ENCODE measurements at places on chromosomes 1 and 21.
A peak's percentile ranks its signal among the peaks of the same experiment; 100 is the strongest.

DNA sequence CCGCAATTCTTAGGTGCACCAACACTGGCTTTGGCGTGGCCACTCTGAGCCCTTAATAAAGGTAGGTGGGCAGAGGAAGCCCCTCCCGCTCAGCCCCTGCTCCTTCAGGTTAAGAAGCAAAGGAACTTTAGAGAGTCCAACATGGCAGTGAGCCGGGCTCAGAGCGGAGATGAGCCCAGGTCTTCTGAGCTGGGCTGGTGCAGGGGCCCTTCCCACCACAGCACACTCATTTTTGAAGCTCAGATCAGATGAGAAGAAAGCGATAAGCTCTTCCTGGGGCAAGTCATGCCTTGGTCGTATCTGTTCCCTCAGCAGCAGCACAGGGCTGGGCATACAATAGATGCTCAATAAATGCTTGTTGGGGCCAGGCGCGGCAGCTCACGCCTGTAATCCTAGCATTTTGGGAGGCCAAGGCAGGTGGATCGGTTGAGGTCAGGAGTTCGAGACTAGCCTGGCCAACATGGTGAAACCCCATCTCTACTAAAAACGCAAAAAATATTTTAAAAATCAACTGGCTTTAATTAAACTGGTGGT lies 51.1 kb upstream of the TARDBP start:
- DNase-seq, result no peak

GRCh38 chr1:101959456-101959855 lies 37.3 kb downstream of the OLFM3 start:
- DNase-seq, result no peak

DNA sequence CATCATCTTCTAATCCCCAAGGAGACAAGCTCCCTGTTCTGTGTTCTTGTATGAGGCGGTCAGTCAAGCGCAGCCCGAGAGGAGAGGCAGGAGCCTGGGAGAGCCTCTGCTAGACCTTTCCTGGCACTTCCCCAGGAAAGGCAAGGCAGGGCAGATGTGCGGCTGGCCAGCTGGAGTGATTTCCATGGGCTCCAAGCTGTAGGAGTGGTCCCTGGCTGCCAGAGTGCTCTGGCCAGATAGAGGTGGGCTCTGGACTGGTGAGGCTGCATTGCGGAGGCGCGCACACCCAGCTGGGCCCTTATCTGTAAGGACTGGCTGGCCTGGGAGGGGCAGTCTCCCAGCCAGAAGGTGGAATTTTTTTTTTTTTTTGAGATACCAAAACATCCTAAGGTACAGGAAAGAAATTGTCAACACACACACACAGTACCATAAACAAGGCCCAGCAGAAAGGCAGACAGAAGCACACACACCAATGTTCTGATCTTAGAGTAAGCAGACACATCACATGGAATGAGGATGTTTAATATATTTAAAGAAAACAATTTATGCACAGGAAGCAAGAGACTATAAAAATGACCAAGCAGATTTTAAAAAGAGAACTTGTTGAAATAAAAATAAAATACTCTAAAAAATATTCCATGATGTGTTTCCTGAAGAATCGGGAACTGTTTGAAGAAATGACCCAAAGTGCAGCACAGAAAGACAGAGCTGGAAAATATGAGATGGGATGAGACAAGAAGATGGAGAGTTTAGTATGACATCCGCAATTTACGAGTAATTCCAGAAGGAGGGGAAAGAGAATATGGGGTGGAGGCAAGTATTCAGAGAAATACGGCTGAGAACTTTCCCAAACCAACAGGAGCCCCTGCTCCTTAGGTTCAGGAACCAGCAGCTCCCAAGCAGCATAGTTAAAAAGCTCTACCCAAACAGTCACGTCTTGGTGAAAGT lies 13.4 kb downstream of the IBA57 start:
- DNase-seq, result no peak

DNA sequence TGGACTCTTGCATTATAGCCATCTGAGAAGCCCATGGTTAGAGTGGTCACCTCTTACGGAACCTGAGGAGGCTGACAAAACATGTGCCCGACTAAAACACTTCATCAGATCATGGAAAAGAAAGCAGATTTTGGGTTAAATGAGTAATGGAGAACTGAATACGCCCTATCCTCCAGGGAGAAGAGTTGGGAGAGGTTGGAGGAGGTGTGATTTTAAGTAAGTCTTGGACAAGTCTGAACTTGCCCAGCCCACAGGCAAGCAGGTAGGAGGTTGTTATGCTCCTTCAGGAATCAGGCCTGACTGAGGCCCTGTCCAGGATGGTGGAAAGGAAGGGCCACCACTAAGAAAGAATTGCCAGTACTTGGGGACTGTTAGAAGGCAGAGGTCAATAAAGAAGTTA lies 255.8 kb downstream of the TGFB2 start:
- no peak for DNase-seq

- no peak for DNase-seq
Observed at GRCh38 chr1:8025671-8026144, 401 bp downstream of the ERRFI1 start.

- DNase-seq, result no peak
Observed at GRCh38 chr1:111517469-111518225, 14.2 kb upstream of the ADORA3 start.

DNA sequence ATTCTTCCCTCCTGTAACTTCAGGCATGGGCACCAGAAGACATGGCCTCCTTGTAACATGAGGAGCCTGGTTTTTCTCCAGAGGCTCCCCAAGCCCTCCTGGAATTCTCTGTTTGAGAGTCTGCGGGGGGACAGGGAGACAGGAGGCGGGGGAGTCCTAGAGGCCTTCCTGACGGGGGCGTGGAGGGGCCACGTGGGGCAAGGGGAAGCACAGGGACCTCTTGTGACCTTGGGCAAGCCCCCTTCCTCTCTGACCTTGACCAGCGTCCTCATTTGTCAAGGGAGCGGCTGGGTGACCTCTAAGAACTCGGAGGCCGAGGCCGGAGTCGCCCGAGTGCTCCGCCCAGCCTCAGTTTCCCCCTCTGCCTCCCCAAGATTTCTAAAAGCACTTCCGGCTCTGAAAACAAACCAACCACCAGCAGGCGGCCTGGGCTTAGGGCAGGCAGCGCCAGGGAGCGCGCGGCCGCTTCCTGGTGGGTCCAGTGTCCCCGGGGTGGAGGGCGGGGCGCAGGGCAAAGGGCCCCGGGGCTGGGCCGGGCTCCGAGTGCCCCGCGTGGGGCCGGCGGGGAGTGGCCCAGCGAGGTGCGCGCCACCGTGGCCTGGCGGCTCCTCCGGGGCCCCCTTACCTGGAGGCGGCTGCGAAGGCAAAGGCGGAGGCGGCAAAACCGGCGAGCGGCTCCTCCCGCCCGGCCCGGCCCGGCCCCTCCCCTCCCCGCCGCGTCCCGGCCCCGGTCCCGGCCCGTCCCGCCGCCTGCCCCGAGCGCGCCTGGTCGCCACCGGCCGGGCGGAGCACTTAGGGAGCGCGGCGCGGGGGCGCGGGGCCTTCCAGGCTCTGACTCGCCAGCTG lies at the start of gene TMCO4:
Gene TMCO4 (minus strand): TSS at position 687 of the 846 bp plus-strand sequence. CDS start 19,158 bp downstream, outside the sequence.
- peak; percentile 32 for DNase-seq

DNA sequence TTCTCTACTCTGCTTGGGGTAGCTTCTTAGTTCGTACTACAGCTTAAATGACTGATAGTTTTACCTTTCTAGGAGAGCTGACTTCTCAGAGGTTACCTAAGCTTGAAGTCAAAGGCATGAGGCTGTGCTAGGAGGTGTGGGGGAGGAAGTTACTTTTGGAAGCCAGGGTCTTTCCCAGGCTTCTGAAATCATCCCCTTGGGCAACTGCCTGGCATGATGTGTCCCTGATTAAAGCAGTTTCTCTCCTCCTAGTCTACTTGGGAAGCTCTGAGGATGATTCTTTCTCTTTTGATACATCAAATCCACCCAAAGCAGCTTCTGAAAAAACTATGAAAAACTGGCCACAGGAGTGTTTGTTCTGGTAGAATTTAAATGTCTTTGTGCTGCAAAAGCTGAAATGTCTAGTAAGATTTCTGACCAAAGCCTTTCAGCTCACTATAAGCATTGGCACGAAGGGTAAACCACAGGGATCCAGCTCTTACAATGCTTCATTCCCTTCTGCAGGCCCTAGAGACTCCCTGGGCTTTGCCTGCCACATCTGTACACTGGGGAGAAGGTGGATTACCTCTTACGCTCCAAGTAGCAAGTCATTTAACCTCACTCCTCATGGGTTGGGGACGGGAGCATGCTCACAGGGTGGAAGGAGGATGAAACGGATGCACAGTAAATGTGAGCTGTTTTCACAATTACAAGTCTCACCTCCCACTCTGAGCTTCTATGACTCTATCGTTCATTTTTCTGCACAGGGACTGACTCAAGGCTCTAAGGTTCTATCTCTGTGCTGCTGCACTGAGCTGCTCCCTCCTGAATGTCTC lies 59.6 kb downstream of the RUNX1 start:
- peak; percentile 34 for DNase-seq

GRCh38 chr1:101282314-101283038 lies 45.7 kb downstream of the S1PR1 start:
- DNase-seq, result no peak

GRCh38 chr1:40772146-40772955 lies 11.2 kb upstream of the KCNQ4 start:
- no peak for DNase-seq

GRCh38 chr21:45547545-45547900 lies 5.3 kb upstream of the SLC19A1 start:
- no peak for DNase-seq

- DNase-seq, result peak; percentile 91
Observed at GRCh38 chr1:43969746-43970466, at the start of gene DPH2. DPH2 (plus strand) TSS chr1:43970010; CDS start chr1:43970176, 166 bp downstream.

GRCh38 chr1:195637539-195637938 lies 970.7 kb downstream of the KCNT2 start:
- DNase-seq, result no peak

DNA sequence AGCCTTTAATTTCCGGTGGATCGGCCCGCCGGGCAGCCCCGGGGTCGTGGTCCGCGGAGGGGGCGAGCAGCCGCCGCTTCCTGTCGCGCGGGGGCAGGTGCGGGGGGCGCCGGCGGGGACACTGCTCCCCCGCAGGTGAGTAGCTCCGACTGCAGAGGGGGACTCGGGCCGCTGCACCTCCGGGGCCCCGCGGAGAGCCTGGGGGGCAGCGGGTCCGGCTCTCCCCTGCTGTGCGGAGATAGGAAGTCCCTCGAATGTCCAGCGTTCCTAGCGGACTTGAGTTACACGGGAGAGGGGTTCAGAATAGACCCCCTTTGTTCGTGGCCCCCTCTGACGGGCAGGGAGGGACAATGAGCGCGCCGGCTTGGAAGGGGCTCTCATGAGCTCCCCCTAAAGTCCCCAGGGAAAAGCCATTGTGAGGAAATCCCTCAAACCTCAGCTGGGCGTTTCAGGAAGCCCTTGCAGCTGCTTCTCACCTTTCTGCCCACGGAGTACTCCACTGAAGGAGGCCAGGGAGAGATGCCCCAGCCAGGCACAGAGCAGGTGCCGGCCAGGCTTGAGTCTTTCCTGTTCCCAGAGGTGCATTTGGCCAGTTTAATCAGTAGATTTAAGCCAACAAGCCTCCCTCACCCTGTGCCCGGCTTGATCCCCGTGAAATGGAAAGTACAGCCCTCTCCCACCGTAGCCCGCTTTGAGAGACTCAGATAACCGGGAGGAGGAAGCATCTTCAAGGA lies 925 bp downstream of the PDE9A start:
- DNase-seq, result no peak

GRCh38 chr1:109170035-109170764 lies 43.5 kb upstream of the SARS1 start:
- DNase-seq, result no peak

DNA sequence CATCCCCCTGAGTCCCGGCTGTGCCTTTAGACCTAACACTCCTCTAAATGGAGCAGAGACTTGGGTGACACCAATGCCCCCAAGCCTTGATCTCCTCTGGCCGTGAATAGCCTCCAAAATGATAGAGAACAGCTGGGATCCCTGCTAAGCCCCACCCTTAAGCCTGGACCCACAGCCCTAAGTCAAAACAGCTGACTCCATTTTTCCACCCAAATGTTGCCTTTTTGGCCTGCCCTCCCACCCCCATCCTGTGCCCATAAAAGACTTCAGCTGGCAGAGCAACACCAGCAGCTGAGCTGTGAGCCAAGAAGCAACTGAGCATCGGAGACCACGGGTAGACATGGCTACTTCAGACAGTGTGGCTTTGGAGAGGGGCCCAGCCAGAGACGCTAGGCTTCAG lies 420.8 kb downstream of the NPHP4 start:
- DNase-seq, result no peak

DNA sequence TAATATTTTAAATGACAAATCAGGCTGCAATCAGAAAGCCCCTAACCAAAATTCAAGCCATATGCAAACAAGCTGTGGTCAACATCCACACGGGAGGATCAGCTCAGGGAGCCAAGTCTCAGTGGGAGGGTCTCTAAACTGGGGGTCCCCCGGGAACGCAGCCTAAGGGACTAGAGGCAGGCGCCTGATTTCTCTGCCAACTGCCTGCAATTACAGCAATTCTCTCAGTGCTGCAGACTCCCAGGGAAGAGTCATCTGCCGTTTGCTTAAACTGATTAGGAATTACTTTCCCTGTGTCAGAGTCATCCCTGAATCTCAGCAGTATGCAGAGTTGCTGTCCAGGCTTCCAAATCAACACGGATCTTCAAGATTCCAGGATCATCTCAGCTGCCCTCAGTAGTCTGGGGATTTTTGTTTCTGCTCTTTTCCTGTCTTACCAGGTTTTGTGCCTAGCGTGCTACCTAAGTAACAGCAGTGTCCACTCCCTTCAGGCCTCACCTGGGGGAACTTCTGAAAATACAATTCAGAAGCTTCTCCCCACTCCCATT lies 247.8 kb downstream of the RRAGC start:
- DNase-seq, result no peak

DNA sequence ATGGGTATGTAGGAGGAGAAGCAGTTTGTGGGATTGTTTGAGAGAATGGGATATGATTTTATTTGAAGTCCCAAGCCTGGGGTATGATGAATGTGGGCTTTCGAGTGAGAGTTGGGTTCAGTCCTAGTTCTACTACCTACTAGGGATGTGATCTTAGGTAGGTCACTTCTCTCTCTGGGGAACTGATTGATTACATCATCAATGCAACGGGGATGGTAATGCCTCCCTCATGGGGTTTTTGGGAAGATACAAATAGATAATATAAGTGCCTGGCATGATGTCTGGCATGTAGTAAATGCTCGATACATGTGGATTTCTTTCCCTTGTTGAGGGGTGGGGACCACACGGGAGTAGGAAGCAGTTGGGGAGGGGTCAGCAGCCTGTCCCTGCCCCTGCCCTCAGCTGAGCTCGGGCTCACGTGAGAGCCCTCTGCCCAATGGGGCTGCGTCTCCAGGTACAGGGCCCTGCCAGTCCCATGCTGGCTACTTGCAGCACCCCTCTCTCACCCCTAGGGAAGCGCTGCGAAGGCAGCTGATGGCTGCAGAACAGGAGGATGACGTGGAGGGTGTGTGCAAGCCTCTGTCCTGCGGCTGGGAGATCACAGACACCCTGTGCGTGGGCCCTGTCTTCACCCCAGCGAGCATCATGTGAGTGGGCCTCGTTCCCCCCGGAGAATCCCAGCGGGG lies 38.7 kb downstream of the AZIN2 start:
- no peak for DNase-seq

GRCh38 chr1:17909634-17910033 lies 154.5 kb downstream of the ACTL8 start:
- DNase-seq, result no peak

GRCh38 chr1:186571771-186572170 lies 108.5 kb downstream of the PTGS2 start:
- DNase-seq, result no peak

- DNase-seq, result no peak
Observed at GRCh38 chr1:243253926-243254232, 1.2 kb downstream of the CEP170 start.

- DNase-seq, result no peak
Observed at GRCh38 chr1:9350013-9350908, 57.6 kb downstream of the SPSB1 start.

All from stimulated activated CD4-positive, alpha-beta T cell treated with anti-CD3 and anti-CD28 coated beads, Interleukin-1b, Interleukin-23, amount 100 ng/mL, for 4 hours (primary cell).